ENCODE measurements at places on chromosomes 2 and 18.

- no peak for DNase-seq
Measured at GRCh38 chr2:7573166-7573825, 656.1 kb downstream of the RNF144A start.

DNA sequence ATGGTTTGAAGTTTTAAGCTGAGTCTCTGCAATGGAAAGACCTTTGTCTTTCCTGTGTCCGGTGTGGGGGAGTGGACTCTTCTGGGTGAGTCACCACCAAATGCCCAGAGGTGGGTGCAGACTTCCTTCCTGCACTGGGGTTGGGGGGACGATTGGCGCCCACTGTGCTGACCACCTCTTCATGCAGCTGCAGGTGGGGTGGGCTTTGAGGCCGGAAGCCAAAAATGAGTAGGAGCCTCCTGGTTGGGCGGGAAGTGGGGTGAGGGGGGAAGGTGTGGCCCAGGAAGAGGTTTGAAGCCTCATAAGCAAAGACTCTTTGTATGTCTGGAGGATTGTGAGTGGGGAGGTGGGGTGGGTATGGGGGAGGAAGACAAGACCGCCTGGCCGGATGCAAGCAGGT is 27.6 kb downstream of the PAX8 start:
- DNase-seq: peak; percentile 56

GRCh38 chr18:55349685-55350084 is 238.3 kb downstream of the TCF4 start:
- no peak for DNase-seq

- DNase-seq: peak; percentile 84
Measured at GRCh38 chr2:95074663-95075439, 46.8 kb downstream of the MRPS5 start.

- DNase-seq: peak; percentile 41
Measured at GRCh38 chr18:76491776-76492668, 3.0 kb downstream of the ZNF516 start.

- DNase-seq: no peak
Measured at GRCh38 chr2:8300905-8301304, 381.0 kb upstream of the ID2 start.

DNA sequence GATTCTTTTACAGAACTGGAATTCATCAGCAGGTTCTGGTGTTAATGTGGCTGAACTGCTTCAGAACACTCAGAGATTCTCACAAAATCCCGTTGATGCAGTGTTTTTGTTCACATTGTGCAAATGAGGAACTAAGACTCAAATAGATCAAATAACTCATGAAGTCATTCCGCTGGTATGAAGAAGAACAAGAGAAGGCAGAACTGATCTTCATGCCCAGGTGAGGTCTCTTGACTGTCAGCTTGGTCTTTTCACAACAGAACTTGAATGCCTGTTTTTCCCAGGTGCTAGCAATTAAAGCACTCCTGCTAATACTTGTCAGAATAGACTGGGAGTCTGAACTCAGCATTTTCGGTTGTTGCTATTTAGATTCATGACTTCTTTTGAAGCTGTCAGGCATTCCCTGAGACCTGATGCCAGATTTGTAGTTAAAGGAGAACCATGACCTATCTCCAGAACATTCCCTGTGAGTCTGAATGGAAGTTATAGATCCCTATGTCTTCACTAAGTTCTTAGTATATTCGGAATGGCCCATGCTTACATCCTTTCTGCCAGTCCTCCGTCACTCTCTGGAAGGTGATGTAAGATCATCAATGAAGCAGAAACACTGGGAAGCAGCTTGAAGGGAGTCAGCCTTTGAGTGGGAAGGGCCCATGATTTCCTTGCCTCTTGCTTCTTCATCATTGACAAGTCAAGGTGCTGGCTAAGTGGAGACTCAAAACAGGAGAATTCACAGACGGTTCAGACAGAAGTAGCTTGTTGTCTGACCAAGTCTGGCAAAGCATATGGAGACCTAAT is 155.7 kb downstream of the MTCL1 start:
- DNase-seq: no peak
